Right renal cortex interstitium (tissue), 3 donors: ENCODE measurements at places on chromosomes 7 and 10. TPM values are rescaled to one million over a fixed set of nuclear protein-coding genes. Genes with fewer than 3 reads are reported as not detected.

DNA sequence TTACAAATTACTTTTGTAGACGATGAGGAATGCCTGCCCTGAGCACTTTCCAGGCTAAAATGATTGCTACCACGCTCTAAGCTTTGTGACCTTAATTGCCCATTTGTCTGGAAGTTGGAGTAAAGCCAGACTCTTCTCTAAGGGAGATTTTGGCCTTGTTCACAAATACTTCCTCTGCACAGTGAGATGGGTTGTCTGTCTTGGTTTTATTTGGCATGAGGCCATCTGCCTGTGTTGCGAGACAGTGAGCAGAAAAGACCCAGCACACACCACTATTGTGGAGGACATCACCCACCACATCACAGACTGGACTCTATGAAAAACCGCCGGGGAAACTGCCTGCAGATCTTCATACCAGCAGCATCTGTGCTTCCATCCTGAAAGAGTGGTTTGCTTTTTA is 138.4 kb downstream of the BICC1 start:
- DNase-seq, result no peak

GRCh38 chr7:150357270-150357669 is 11.4 kb upstream of the REPIN1 start:
- no peak for DNase-seq

DNA sequence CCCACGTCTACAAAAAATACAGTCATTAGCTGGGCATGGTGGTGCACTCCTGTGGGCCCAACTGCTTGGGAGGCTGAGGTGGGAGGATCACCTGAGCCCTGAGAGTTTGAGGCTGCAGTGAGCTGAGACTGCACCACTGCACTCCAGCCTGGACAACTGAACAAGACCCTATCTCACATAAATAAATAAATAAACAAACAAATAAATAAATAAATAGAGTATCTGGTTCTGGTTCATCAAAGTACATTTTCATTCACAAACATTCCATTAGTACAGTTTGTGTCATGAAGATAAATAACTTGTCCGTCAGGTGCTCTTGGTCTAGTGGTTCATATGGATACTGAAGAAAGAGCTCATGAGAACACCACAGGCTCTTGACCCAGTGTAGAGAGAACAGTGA is 96.4 kb downstream of the RSU1 start:
- no peak for DNase-seq

GRCh38 chr7:15678653-15679052 is 7.8 kb downstream of the MEOX2 start:
- no peak for DNase-seq

DNA sequence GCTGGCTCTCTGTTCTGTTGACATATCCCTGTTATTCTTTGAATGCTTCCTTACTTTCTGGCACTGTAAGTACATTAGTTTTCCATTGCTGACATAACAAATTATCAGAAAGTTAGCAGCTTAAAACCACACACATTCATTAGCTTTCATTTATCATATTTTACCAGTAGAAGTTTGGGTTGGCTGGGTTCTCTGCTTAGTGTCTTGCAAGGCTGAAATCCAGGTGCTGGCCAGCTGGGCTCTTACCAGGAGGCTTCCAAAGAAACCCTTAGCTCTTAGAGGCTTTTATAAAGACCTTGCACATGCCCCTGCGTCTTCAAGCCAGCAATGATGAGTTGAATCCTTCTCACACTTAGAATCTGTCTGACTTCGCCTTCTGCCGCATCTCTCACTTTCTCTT is 160.6 kb downstream of the MLLT10 start:
- DNase-seq, result no peak

DNA sequence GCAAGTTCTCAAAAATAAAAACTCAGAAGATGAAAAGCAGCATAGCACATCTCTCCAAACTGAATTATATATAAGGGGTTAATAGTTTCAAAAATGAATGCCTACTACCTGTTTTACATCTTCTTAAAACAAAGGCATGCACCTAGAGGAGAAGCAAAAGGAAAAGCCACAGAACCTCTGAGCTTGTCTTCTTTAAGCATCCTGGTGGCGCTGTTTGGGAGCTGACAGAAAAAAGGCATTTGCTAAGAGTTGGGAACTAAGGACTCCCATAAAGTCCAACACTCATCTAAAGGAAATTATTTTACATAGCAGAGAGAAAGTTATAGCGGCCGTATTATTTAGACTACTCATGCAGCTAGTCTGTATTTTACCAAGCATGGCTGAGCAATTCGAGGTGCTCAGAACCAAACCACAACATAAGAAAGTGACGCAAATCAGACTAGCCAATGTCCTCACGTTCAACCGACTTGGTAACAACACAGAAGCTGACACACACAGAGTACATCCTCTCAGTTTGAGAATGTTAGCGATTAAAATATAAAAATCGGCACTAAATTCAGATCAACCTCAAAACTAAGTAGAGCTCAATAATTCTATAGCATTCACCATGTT is 38.8 kb downstream of the PTN start:
- DNase-seq, result no peak

GRCh38 chr7:135617781-135618180 is 44.5 kb upstream of the STMP1 start:
- DNase-seq, result no peak

GRCh38 chr10:43229208-43230061 is 37.4 kb downstream of the RASGEF1A start:
- DNase-seq, result no peak

DNA sequence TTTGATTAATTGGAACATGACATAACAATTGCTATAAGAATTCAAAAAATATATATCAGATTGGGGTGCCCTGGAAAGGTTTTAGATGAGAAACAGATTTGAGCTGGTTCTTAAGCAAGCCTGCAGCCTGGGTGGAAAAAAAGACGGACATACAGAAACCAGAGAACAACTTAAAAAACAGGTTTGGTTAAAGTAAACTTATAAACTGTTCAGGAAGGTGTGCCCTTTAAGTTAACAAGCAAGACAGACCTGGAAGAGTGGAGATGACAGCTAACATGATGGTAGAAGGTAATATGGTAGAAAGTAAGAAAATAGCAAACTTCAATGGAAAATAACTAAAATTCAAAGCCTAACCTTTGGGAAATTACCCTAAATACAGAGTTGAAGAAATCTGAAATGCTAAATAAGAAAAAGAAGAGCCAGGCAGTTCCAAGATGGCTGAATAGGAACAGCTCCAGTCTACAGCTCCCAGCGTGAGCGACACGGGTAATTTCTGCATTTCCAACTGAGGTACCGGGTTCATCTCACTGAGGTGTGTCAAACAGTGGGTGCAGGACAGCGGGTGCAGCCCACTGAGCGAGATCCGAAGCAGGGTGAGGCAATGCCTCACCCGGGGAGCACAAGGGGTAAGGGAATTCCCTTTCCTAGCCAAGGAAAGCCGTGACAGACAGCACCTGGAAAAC is 52.2 kb downstream of the CADPS2 start:
- no peak for DNase-seq

The KIAA1549 gene
- polyA plus RNA-seq, result 11.9 TPM
